ENCODE measurements at places on chromosomes 12 and 14.

DNA sequence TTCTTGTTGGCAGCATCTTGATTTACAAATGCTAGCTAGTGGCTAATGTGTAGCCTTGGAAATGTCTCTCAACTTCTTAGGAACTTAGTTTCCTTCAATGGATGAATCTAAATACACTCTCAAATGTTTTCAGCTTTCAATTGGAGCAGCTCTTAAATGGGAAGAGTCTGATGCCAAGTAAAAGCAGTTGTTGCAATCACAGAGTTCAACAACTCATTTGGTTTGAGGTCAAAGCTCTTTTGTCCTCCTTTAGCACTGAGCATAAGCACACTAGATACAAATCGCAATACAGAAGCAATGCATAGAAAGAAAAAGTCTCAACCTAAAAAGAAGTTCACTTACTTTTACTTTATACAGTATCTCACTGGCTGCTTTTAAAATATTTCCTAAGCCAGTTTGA is 986.1 kb upstream of the FLRT2 start:
- DNase-seq: no peak

DNA sequence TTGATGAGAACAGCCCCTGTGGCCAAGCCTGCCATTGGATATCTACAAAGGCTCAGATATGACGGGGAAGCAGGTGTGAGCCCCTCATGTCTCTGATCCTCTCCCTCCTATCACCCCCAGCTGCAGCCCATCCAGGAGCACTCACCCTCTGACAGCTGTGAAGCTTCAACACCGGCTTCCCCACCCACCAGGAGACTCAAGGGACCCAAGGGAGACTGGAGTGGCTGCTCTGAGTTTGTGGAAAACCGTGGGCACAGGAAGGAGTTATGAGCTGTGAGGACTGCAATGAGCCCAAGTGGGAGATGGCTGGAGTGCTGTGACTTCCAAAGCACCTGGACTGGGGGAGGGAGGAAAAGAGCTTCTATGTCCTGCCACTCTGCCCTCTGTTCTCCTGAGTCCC is 7.9 kb downstream of the IFI27L2 start:
- DNase-seq: no peak

- no peak for DNase-seq
These were observed 53.9 kb downstream of the NTN4 start for GRCh38 chr12:95736631-95737030.

DNA sequence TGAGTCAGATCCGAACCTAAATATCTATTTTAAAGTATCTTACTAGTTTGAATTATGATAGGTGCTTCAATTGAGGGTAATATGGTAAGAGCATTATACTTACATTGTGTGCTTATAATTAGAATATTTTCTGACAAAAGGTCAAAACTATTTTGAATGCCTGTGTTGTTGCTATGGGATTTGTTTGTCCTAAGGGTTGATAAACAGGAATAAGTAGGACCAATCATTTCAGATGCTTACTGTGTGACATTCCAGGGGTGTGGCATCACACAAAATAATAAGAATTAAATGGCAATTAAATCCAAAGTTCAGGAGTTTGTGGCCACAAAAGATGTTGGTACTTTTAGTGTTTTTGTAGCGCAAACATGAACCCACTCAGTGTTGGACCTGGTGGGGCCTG is 256.2 kb upstream of the DDHD1 start:
- no peak for DNase-seq

DNA sequence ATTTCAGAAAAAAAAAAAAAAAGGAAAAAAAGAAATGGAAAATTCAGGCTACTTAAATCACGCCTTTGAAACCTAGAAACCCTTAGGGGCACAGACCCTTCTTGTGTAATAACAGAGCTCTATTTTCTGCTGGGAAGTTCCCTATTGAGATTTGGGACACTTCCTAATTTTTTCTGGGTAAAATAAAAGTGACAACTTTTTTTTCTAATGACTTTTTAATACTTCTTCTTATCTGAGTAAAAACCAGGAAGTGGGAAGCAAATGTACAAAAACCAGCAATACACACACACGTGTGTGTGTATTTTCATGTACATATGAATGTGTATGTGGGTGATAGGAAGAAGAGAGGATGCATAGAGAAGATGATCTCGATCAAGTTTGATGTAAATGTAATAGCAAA is 35.8 kb downstream of the ETV6 start:
- no peak for DNase-seq

- DNase-seq: no peak
These were observed 50.8 kb downstream of the ARL6IP4 start for GRCh38 chr12:123031171-123031845.

DNA sequence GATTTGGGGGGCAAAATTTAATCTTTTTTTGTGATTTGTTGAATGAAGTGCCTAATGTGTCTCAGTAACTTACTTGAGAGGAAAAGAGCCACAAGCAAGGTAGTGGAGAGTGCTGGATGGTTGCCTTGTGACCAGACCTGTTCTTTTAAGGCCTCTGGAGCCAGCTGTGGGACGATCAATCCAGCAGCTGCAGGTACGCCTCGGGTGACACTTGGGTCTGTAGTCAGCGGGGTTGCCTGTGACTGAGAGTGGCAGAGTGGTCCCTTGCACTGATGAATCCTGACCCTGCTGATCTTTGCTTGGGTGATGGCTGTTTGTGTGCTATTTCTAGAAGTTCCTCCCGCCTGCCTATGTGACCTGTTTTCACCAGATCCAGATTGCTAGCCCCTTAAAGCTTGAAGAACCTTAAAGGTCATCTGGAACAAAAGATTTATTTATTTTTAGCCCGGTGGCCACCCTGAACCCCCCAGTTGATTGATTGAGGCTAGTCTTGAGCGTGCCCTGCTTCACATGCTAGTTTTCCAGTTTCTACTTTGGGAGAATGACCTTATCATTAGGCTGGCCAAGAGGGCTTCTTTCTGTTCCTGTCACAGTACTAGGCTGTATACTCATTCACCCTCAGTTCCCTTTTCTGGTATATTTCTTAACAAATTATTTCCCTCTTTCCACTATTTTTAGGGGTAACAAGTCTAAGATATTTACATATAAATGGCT is 23.2 kb downstream of the PRKCH start:
- no peak for DNase-seq

GRCh38 chr12:29176941-29177340 is 27.9 kb downstream of the FAR2 start:
- no peak for DNase-seq

DNA sequence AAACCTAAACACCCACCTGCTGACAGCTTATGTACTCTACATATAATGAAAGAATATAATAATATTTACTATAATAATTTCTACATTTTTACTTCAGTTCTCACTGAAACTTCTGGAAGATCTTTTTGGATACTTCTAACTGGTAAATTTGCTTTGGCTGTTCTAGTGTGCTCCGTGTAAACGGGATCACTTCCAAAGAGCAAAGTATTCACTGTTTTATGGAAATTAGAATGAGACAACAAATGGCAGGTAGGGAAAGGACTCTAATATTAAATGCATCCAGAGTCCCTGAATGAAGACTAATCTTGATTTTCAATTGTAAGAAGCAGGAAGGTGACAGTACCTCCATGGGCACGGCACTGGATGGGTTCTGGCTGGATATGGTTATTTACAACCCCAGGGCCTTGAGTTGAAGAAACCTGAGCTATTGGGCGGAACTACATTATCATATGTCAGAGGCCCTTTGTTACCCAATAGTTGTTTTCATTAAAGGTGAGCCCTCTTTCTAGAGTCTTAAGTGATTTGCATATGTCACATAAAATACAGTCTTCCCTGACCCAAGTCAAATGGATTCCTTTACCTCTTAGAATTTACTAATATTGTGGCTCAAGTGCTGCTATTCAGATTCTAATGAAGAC is 10.7 kb downstream of the ERP29 start:
- DNase-seq: no peak

GRCh38 chr12:76155157-76155670 is 70.7 kb upstream of the NAP1L1 start:
- no peak for DNase-seq

DNA sequence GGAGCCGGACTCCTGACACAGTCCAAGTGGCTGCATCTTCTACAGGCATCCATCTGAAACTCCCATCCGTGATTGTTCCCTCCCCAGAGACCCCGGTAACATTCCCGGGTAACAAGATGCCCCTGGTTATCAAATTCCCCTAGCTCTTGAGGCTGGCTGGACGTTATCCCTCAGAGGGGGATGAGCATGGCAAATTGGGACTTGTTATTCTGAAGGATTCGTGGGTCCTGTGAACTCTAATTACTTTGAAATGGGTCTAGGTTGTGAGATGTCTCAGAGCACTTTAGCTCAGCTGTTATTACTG is 642 bp upstream of the PAN2 start:
- DNase-seq: no peak

- DNase-seq: no peak
These were observed 6.6 kb upstream of the RAB3IP start for GRCh38 chr12:69732088-69732487.

GRCh38 chr14:38950676-38951075 is 152.4 kb downstream of the SEC23A start:
- DNase-seq: no peak

- no peak for DNase-seq
These were observed 69.3 kb downstream of the BCAT1 start for GRCh38 chr12:24879644-24880043.

GRCh38 chr12:111150360-111150759 is 218.5 kb downstream of the PHETA1 start:
- no peak for DNase-seq

- DNase-seq: no peak
These were observed 29.5 kb downstream of the VPS37B start for GRCh38 chr12:122866379-122866778.

DNA sequence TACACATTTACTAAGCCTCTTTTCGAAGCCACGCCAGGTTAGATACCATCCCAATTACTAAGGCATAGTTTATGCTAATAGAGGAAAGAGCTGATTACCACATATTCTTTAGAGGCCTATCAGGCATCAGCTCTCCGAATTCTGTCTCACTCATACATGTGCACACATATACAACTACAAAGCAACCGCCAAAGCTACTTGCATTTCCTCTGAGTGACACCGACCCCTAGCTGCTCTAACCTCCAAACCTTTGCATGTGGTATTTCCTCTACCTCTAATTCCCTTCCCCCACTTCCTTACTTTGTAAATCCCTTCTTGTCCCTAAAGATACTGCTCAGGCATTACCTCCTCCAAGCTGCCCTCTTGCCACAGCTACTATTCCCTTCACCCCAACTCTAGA is 107.2 kb downstream of the DUSP6 start:
- no peak for DNase-seq

GRCh38 chr12:108060903-108061302 is 68.2 kb upstream of the WSCD2 start:
- DNase-seq: no peak

- DNase-seq: no peak
These were observed 5.5 kb upstream of the GPR68 start for GRCh38 chr14:91249841-91250616.

- DNase-seq: no peak
These were observed 288.3 kb upstream of the PPFIA2 start for GRCh38 chr12:82047446-82047845.

GRCh38 chr14:96564389-96564788 is 62.2 kb downstream of the PAPOLA start:
- DNase-seq: no peak

GRCh38 chr14:73851000-73851399 is 631 bp upstream of the PTGR2 start:
- no peak for DNase-seq

DNA sequence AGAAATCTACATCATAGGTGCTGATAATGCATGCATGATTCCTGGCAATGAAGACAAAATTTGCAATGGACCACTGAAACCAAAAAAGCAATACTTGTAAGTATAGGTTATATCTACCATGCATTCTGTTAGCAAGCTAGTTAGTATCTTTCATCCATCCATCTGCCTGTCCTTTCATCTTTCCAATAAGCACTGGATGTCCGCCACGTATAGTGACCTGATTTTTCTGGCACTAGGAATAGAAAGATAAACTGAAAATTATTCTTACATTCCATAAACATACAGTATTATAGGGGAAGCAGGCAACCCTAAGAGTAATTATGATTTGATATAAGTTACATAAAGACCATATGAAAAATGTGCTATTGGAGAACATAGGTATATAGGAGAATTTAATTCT is 87.2 kb upstream of the MYF6 start:
- no peak for DNase-seq

DNA sequence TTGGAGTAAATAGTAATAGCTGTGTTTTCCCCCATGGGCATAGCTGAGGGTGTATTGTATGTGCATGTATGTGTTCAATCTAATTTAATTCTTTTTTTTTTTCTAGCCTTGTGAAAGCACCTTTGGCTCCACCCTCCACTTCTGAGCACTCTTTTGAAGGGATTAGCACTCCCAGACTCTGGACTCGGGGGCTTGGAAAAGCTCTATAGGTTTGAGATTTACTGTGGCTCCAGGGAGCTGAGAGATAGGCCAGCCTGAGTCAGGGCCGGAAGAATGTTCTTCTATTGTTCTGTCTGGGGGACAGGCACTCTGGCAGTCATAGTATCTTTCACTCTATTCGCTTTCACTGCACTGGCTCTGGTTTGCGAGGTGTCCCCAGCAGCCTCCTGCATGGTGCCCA is 540.0 kb upstream of the TBX3 start:
- no peak for DNase-seq

GRCh38 chr12:3361146-3361545 is 129.9 kb upstream of the PRMT8 start:
- DNase-seq: no peak

Data from activated naive CD8-positive, alpha-beta T cell treated with anti-CD3 and anti-CD28 coated beads, Interleukin-2, amount 50 U/mL, for 16 hours (primary cell).